ENCODE measurements at places on chromosomes 5 and 9. TPM values are rescaled to one million over a fixed set of nuclear protein-coding genes. Genes with fewer than 3 reads are reported as not detected.

The THBS4 gene
- total RNA-seq = not detected

The SYNPO gene
- 35.7 TPM for total RNA-seq

The ADGRV1 gene
- total RNA-seq = 7.9 TPM

The PLEKHG4B gene
- total RNA-seq = not detected

DNA sequence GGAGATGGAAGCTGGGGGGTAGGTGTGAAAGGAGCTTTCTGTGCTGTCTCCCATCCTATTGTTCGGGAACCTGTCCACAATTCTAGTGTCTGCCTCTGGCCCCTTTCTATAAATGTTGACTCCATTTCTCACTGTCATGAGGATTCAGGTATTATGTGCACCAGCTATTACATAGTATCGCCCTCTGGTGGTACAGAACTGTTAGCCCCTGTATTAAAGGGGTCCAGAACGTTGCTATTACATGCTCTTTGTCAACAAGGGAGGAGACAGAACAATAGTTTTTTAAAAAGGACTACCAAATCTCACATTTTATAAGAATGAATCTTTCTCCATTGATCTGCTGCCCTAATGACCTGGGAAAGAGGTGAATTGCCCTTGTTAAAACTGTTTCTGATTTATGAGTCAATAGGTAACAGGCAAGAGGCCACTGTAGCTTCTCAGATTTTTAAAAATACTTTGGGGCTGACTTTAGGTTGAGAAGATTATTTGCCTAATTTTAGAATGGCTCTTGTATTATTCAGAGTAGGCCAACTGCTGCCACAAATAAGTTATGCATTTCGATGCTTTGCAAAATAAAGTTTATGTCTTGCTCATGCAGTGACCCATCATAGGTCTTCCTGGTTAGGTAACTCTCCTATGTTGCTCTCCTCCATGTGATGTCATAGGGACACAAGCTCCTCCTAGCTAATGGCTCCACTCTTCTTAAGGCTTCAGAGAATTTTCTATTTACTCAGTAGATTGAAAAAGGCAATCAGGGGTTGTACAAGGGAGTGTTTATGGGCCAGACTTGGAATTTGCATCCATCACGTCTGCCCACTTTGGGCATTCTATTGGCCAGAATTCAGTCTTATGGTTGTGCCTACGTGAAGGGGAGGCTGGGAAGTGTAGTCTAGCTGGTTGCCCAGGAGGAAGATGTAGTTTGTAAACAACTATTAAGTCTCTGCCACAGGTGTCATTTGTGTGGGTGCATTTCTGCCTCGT is 20.8 kb downstream of the DCANP1 start:
- no peak for DNase-seq

DNA sequence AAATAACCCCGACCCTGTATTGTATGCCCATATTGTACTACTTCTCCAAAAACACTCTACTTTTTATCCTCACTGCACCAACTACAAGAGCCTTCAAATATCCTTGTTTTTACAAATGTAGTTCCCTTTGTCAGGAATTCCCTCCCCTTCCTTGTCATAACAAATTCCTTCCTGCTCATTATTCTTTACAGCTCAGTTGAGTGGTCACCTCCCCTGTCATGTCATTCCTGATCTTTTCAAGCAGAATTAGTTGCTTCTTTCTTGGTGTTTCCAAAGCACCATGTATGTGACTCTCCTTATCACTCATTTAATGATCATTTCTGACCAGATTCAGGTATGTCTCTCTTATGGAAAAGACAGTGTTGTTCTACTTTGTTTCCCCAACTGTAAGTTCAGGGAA is 194.2 kb upstream of the SMC2 start:
- DNase-seq = no peak

GRCh38 chr5:56822981-56823380 is 7.6 kb downstream of the MAP3K1 start:
- DNase-seq = no peak

DNA sequence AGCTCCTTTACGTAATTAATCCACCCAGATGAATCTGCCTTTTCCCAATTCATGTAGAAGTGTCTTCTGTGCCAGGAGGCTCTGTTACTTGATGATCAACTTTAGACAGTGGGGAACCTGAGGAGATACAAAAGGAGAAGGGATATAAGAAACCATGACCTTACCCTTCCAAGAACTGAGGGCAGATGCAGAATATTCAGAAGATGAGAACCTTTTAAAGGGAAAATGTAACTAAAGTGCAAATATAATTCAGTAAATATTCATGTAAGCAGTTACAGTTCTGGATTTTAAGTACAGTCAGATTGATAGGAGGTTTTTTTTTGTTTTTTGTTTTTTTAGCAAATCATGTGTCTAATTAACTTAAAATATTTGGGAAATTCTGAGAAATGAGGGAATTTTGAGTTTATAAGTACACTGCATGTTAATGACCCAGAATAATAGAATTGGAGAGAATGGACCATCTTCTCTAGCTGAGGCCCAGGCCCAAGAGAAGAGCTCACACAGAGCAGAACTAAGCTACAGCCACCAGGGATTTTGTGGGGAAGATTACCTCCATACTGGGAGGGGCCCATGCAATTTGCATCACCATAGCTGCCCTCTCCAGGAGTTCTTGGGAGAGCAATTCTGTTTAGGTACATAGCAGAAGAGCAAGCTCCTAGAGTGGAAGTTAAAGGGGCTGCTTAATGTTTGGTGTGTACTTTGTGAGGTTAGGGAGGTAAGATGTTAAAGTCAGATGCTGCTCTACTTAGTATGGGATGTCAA is 61.5 kb downstream of the SV2C start:
- no peak for DNase-seq

GRCh38 chr5:116488356-116489041 is 86.1 kb downstream of the SEMA6A start:
- DNase-seq = no peak

GRCh38 chr5:89047571-89047970 is 164.6 kb upstream of the MEF2C start:
- DNase-seq = no peak

- DNase-seq = no peak
Observed at GRCh38 chr5:176410486-176411180, 5.7 kb downstream of the CLTB start.

DNA sequence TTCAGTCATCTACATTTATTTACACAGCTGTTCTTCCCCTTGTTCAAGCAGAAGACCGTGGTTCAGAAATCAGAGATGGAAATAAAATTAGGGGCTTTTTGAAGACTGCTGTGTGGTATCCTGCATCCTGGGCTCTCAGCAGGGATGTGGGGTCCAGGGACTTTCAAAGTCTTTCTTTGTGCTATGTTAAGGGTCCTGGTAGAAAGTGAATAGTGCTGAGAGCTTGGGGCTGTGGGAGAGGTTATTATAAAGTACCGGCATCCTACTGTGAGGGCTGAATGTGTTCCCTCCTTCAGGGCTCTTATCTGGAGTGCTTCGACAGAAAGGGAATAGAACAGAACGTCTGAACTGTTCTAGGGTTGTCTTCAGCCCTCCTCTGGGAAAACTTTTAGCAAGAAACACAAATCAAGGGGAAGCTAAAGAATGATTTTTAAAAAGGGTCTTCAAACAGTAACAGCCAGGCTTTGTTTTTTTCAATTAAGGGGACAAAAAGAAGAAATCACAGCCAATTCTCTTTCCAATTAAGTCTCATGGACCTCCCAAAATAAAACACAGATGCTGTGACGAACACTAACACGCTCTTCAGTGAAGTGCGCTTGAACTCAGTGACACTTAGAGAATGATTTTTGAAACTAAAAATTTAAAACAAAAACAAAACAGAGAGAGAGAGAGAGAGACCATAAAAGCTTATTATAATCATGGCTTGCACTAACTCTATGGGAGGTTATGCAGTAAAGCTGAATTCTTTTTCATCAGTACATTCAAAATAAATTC is 15.7 kb upstream of the SLC1A3 start:
- DNase-seq = no peak

DNA sequence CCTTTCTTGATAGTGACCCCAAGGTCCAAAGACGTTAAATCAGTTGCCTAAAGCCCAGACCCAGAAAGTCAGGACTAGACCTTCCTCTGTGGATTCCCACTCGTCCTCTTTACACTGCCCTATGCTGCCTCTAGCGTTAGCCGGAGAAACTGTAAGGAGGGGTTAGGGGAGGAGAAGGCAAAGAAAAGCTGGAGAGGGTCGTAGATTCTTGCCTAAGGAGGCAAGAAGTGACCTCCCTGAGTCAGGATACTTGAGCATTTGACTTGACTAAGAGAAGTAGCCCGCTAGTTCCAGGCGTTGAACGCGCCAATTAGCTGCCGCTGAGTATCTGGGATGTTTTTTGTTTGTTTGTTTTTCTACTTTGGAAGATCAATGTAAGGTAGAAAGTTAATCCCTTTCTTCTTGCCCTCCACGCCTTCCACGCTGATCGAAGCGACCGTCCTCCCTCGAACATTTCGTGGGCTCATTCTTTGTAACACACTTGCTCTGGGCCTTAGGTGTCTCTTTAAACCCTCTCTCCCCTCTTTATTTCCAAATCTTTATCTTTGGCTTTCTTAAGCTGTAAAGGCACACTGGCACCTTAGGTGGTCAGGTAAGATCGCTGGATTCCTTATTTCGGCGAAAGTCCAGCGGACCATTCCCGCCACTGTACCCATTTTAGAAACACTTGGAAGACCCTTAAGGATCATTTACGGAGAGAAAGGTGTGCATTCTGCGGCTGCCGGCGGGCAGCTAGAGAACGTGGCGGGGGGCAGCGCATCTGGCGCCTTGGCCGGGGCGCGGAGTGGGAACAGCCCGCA is 5.1 kb upstream of the RGMB start:
- DNase-seq = no peak

DNA sequence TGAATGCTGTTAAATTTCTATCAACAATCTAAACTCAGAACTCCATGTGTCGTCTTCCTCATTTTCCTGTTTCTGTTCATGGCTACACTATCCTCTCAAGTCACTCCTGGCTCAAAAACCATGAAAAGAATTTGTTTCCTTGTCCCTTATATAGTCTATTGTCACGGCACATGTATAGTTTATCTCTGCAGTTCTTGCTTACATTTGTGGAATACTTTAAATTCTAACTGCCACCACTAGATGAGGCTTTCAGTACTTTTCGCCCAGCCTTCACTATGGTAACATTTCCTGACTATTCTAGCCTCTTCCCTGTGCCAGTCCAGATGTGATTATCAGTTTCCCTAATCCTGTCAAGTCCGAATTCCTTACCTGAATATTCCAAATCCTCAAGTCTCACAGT is 34.6 kb downstream of the PKD2L2 start:
- DNase-seq = no peak
